Stimulated activated CD8-positive, alpha-beta memory T cell treated with anti-CD3 and anti-CD28 coated beads, Interleukin-7, amount 100 ng/mL, for 1 hour (primary cell): ENCODE measurements at places on chromosomes 4 and X.

DNA sequence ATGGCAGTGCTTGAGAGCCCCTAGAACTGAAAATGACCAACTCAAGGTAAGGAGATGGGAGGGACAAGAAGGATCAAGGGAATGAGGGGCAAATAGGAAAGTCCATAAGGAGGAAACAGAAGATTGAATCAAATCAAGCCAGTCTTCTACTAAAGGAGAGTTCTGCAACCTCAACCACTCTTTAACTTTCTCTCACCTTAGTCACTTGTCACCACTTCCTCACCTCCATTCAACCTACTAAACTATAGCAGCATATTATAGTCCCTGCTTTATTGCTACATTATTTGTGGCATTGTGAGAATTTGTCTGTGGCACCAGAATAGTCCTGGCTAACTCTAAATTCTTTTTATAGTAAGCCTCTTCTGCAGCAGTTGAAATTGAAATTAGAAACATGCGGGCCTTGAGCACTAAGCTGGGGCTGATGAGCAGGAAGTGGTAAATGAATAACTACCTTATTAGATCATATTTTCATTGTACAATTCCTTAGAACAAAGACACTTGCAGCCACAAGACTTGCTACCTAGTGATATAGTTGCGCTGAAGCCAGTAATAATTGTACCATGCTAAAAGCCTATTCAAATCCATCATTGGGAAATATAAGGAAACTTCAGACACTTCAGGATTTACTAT, 336.9 kb downstream of the ZNF674 start:
- no peak for DNase-seq

- DNase-seq = no peak
Measured at GRCh38 chr4:138090918-138091676, 151.1 kb downstream of the SLC7A11 start.

DNA sequence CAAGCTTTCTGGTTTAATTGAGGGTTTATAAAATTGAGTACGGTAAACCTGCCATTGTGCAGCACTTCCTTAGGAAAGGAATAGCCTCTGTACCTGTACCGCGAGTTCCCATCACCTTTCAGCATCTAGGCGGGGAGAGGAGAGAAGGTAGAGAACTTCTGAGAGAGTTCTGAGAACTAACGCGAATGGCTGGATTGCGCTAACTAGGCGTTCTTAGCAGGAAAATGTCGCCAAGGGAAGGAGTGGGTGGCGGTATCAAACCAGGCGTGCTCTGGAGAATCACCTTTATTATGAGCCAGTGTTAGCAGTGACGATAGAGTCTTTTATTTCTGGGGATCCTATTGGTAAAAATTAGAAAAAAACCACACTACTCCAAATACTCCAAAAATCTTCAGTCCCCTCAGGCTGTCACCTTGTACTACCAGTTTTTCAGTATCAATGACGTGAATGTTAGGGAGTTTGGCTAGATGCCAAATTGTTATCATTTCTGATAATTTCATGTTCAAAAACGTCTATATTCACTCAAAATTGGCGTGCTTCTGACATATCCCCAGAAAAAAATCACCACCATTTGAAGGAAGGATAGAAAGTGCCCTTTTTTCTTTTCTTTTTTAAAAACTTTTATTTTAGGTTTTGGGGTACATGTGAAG, 1.4 kb downstream of the UGT8 start:
- DNase-seq = no peak

- no peak for DNase-seq
Measured at GRCh38 chr4:113826421-113826820, 64.9 kb upstream of the CAMK2D start.
